ENCODE measurements at places on chromosomes 16 and 17. TPM values are rescaled to one million over a fixed set of nuclear protein-coding genes. Genes with fewer than 3 reads are reported as not detected.

DNA sequence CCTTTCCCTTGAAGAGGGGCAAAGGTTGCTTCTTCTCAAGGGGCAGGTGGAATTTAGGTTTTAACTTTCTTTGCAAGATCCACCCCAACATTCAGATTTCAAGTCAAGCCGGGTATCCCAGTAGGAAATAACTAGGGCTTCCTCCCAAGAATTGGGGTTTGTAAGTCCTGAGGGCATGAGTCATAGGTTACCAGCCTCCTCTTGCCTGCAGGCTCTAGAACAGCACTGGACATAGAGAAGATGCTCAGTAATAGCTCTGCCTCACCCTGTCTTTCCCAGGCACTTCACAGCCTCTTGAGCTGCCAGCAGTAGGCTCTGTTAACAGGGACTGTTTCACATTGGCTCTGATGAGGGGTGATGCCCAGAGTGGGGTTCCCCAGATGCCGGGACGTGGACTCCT, 35.8 kb upstream of the ZFP90 start:
- DNase-seq: no peak

Gene CD79B
- 4.2 TPM for total RNA-seq

DNA sequence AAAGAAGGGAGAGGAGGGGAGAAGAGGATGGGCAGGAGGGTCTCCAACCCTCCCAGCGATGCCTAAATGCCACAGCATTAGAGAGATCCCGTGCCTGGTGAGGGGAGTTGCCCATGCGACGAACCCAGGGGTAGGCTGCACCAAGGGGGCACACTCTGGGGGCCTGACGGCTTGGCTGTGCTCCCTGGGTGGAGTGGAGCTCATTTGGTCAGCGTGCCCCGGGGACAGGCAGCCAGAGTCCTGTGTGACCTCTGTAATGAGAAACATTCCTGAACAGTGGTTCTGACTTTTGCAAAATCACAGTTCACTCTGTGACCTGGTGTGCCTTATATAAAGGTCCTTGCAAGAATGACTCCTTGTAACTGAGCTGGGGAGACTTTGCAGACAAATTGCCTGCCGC, 205.0 kb upstream of the N4BP1 start:
- DNase-seq: no peak

Gene SLC12A3
- total RNA-seq: not detected

GRCh38 chr17:11140043-11140442, 101.0 kb upstream of the SHISA6 start:
- no peak for DNase-seq

- no peak for DNase-seq
These were observed 16.0 kb upstream of the APPBP2 start for GRCh38 chr17:60542071-60542470.

Gene ARMC7
- total RNA-seq: 3.0 TPM

Gene ZSCAN10
- total RNA-seq: not detected

GRCh38 chr17:5719976-5720375, 135.7 kb upstream of the NLRP1 start:
- DNase-seq: no peak

Gene TMEM235
- total RNA-seq: not detected

GRCh38 chr17:50194934-50195865, 6.2 kb downstream of the COL1A1 start:
- DNase-seq: no peak

Gene AANAT
- not detected for total RNA-seq

- no peak for DNase-seq
These were observed 6.5 kb downstream of the ADAT1 start for GRCh38 chr16:75616521-75617010.

- DNase-seq: no peak
These were observed 24.0 kb downstream of the SPNS2 start for GRCh38 chr17:4522661-4523060.

GRCh38 chr17:66476014-66476413, 173.6 kb downstream of the PRKCA start:
- DNase-seq: no peak

DNA sequence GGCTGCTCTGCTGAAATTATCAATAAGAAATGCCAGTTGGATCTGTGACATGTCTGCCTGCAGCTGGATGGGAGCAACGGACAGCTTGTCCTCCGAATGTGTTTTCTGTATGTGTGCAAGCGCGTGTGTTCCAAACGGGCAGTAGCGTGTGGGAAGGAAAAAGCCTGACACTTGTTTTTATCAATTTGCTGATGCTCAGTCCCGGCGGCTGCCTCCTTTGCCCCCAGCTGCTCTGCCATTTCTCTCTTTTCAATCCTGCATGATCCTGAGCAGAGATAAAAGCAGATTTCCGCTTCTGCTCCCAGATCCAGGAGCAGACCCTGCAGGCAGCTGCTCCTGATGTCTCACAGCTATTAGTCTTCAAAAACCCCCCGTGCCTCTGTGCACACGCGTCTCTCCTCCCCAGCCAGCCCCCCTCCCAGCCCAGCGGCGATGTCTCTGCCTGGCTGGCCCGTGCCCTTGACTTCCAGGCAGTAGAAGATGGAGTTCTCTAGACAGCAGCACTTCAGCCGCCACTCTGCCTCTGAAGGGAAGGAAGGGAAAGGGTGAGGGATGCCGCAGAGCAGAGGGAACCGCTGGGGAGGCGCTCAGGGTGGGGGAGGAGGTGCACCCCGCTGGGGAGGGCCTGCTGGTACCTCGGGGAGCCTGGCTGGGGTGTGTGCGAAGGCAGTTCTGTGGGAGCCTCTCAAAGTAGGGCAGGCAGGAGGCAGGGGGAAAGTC, 4.1 kb downstream of the PRCD start:
- DNase-seq: no peak

DNA sequence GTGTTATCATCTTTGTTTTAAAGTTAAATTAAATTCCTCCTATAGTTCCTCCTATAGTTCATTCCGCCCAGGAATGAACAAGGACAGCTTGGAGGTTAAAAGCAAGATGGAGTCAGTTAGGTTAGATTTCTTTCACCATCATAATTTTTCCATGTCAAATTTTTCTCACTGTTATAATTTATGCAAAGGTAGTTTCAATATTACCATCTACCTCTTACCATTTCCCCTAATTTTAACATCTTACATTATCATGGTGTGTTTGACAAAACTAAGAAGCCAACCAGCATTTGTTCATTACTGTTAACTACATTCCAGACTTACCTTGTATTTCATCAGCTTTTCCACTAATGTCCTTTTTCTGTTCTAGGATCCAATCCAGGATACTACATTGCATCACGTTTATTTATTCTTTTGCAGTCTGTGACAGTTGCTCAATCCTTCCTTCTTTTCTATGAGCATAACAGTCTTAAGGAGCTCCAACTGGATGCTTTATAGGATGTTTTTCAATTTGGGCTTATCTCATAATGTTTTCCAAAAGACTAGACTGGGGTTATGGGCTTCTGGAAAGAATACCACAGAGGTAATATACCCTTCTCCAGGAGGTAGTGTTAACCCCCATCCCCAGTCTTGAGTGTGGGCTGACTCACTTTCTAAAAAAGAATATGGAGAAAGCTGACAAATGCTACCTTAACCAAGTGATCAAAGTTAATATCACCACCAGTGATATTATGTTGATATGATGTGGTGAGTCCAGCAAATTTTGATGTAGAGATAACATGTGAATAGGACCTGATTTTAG, 158.5 kb downstream of the PPM1E start:
- no peak for DNase-seq

DNA sequence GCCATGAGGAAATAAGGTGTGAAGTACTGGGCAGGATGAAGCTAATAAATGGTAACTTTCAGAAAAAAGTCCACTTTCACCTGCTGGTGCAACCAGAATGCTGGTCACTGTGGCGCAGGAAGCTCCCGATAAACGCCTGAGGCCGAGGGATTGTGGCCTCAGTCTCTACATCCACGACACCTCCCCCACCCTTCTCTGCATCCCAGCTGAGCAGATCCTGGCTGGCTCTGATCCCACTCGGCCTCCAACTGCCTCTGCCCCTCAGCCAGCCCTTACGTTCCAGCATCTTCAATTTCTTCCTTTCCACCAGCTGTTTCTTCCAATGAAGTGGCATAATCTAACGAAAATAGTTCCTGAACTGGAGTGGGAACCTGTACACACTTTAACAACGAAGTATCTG, 49.5 kb downstream of the COX4I1 start:
- no peak for DNase-seq

Gene CWC25
- 10.6 TPM for total RNA-seq

DNA sequence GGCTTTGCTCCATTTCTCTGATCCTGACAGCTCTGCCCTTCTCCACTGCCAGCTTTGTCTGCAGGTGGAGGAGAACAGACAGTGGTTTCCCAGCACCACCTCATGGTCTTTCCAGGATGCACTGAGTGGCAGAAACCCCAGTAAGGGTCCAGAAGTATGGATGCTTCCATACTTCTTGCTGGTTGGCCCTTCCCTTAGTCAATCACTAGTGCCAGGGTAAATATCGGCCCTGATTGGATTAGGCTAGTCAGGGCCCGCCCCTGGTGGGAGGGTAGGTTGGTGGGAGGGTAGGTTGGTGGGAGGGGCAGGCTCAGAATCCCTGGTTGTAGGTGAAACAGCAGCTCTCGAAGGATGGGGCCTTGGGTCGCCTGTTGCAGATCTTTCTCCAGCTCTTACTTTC, 10.2 kb downstream of the RNF213 start:
- no peak for DNase-seq

GRCh38 chr17:8806253-8806925, 7.2 kb upstream of the MFSD6L start:
- DNase-seq: no peak

Gene OR1D5
- total RNA-seq: not detected

- DNase-seq: no peak
These were observed 1.5 kb downstream of the TNRC6C start for GRCh38 chr17:77959926-77960521.

- no peak for DNase-seq
These were observed 99.8 kb downstream of the CPPED1 start for GRCh38 chr16:12703935-12704334.

GRCh38 chr16:57364143-57364542, 5.6 kb downstream of the CCL22 start:
- no peak for DNase-seq

Gene ASGR2
- total RNA-seq: 2.2 TPM

Gene RGS9
- 4.4 TPM for total RNA-seq

DNA sequence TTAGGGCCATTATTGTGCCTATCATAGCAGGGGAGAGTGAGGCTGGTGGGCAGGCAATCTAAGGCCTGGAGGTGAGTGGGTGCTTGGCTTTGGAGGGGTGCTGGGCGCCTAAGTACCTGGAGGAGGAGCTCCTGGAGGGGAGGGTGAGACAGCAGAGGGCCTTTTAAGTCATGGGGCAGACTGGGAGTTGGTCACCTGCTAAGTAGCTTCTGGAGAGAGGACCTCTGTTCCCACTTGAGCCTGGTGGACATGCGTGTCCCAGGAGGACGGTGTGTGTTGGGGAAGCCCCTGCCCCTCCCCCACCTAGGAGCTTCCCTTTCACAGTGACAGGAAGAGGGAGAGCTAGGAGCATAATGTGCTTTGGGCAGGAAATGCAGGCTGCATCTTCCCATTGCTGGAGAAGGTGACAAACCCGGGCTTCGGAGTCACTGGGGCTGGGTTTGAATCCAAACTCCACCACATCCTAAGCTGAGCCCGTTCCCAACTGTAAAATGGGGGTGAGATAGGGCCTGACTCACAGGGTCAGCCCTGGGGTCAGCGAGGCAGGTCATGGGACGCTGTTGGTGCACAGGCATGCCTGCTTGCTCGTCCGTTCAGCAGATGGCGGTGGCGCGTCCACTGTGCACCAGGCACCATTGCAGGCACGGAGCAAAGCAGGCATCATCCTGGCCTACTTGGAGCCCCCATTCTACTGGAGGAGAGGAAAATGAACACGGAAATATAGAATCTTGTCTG, 37.9 kb downstream of the CMIP start:
- DNase-seq: no peak

Gene SCGB1C2
- total RNA-seq: not detected

GRCh38 chr16:73058221-73058615, 10.3 kb upstream of the ZFHX3 start:
- no peak for DNase-seq

GRCh38 chr16:4317532-4318450, 1.9 kb downstream of the GLIS2 start:
- DNase-seq: no peak

DNA sequence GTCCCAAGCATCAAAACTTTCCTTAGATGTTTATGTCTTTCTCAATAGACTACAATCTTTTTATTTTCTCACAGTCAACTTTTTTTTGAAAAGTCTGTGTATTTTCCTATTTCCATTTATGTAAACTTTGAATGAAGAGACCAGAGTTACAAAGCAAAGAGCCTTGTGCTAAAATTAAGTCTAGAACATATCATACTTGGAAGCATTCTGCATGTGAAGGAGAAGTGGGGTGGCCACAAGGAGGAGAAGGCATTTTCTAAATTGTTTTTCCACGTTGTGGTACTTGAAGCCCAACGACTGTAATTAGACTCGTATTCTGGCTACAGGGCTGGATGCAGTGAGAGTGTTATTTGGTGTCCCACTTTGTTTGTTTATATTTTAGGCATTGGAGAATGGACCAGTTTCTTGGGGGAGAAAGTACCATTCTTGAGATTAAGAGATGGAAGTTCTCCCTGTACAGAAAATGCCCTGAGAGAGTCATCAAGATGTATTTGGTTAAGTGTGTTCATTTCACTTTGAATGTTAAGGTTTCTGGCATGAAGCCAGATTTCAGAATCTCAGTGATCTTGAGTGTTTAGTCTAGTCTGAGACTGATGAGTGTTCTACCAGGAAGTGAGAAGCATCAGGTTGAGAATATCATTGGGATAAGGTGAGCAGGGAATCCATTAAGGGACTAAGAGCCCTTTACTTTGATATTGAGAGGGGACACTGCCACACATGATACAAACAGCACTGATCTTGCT, 71.6 kb downstream of the MAP2K6 start:
- no peak for DNase-seq

DNA sequence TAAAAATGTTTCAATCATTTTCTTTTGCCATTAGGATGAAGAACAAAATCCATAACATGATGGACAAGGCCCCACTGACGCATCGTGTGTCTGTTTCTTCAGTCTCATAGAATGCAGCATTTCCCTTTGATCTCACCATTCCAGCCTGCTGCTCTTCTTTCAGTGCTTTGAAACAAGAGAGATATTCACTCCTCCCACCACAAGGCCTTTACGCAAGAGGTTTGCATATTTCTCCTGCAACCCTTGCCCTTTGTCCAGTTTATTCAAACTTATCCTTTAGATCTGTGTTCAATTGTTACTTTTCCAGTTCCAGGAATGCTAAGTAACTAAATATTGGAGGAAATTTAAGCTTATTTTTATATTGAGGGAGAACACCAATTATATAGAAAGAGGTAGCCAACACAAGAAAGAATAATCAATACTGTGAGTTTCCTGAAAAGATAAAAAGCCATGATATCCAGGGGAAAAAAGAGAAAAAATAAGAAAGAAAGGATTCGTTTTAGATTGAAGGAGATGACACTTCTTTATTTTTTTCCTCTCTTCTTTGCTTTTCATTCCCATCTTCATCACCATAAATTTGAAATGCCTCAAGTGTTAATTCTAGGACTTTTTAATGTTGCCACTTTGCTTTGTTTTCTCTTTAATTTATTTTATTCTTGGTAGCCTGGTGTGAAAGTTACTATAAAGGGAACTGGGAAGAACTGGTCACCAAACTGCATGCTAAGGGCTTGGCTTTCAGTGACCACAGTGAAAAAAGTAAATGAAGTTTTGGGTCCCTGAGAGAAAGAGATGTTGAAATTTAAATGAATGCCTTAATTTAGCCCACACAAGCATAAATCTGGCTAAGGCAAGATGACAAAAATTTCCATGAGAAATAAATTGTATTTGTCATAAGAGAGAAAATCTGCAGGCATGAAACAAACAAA, 102.1 kb downstream of the KIF2B start:
- DNase-seq: no peak

Gene CLEC16A
- 24.5 TPM for total RNA-seq

Data from gastrocnemius medialis (tissue), 4 donors.